ENCODE measurements at places on chromosomes 11 and 22.

DNA sequence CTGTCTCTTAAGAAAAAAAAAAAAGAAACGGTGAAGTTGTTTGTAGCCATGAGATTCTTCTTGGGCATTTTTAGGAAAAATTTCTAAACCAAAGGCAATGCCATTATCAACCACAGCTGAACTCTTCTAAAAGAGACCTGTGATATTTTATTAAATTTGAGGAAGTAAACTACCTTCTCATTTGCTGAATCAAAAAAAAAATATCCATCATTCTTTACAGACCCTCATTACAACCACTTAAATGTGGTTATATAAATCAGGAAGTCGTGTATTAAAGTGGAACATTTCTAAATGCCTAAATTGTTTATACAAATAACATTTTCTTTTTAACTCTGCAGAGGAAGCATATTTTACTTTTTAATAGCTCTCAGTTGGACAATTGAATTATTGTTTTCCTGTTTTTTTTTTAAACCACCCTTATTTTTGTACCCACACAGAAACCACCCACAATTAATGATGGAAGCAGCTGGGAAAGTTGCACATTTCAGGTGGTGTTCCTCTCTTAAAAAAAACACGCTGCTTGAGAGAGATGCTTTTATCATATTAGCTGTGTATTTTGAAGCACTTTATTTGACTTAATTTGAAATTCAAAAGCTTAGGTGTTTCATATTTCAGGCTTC lies 91.2 kb downstream of the ARHGAP42 start:
- DNase-seq: no peak

- DNase-seq: peak; percentile 32
Observed at GRCh38 chr11:105862736-105863367, 159.2 kb downstream of the MSANTD4 start.

DNA sequence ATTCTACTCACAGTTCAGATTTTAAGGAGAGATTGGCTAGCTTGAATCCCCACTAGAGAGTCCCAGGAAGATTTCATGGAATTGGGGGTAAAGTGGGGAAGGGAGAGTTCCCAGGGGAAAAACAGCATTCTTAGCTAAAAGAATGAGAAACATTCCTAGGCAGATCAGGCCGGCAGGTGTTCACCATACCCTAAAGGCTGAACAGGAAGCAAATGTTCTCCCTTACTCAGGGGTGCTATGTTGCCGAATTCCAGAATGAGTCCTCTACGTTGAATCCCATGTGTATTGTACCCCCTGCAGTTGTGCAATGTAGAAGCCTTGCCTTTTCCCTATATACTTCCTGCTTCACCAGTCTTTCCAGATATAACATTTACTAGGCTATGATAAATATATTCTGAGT lies 135.2 kb upstream of the NCAM1 start:
- no peak for DNase-seq

DNA sequence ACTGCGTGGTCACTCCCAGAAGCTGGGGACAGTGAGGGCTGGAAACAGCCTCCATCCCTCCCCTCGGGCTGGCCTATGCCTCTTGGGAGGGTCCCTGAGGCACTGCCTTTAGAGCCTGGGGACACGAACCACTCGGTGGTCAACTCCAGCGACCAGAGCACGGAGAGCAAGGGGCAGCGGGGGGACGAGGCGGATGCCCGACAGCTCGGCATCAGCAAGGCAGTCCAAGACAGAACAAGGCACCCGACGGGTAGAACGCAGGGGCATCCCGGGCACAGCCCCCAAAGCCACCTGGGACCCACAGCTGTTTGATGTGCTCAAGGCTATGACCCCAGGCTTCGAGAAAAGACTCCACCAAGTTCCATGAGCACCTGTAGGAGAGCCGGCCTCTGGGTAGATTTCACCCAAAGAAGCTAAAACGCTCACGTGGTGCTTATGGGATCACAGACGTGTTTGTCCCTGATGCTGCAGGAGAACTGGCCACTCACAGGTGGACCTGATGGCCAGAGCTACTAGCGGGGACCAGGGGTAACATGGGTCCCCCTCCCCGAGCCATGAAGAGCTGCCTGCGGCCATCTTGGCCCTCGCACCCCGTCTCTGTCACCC lies 510 bp upstream of the LSP1 start:
- no peak for DNase-seq

- DNase-seq: no peak
Observed at GRCh38 chr22:38164551-38164918, 17.1 kb downstream of the PLA2G6 start.

DNA sequence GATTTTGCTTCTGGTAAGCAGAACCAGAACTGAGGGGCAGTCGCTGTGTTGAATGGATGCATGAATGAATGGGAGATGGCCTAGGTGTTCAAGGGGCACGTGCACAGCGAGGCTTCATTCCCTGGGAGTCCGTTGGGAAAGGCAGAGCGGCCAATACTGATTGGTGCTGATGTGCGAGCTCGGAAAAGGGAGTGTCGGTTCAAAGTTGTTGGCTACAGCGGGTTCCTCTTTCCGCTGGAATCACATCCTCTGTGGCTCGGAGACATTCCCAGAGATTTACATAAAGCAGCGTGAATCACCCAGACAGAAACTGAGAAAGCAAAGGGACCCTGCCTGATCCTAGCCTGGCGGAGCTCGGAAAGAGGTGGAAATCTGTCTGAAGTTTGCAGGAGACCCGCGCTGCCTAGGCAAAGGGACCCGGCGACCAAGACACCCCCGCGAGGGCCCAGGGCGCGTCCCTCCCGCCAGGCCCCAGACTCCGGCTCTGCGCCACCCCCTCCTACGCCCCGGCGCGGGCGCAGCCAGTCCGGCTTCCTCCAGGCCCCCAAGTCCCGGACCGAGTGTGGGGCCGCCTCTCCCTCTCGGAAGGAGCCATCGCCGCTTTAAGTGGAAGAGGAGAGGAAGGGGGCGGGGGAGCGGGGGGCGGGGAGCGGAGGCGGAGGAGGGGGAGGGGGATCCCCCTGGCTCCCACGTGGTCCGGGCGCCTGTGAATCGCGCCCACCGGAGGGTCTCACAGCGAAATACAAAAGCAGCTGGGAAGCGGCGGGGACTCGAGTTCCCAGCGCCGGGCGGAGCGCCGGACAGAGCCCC lies at the start of gene FJX1:
Gene FJX1 (plus strand): TSS at position 774 of the 810 bp plus-strand sequence. CDS start 177 bp downstream, outside the sequence.
- DNase-seq: peak; percentile 69

DNA sequence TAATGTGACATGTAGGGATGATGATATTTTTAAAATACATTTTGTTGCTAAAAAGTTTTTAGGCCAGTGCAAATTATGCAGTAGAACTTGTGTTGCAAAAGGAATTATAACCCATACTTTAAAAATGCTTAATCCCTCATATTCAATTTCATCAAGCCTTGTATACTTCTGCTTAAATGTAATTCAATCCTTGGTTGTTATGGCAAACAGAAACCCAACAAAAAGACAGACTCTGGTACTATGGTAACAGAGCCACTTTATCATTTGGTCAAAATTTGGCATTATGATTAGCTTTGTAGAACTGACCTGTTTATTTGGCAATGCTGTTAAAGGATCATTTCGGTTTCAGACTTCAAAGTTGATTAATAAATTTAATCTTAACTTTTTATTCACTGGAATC lies 284.8 kb downstream of the TMEM135 start:
- DNase-seq: no peak

- no peak for DNase-seq
Observed at GRCh38 chr11:67278939-67279588, 10.0 kb upstream of the ANKRD13D start.

- no peak for DNase-seq
Observed at GRCh38 chr11:44709966-44710365, 16.8 kb upstream of the TSPAN18 start.

- DNase-seq: peak; percentile 37
Observed at GRCh38 chr11:68904248-68904847, 657 bp downstream of the IGHMBP2 start.

GRCh38 chr11:42273977-42274376 lies 814.5 kb upstream of the LRRC4C start:
- no peak for DNase-seq

DNA sequence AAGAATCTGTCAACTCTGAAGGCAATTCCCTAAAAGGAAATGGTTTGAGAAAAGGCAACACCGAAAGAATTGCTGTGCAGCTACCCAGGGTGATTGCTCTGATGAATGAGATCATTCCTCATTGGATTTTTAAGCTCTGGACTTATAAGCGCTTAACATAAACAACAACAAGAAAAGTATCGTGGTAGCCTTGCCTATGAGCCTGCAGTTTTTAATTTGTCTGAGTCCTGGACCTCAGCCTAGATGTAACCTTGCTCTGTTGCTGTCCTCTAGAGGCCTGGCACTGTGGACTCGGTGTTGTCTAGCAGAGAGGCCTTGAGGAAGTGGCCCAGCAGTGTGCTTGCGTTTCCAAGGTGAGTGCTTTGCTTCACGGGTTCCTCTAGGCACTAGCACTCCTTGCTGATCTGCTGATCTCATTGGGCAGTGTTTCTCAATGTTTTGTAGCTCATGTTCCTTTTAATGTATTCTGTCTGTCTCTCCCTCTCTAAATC lies 20.4 kb downstream of the CCDC81 start:
- no peak for DNase-seq

DNA sequence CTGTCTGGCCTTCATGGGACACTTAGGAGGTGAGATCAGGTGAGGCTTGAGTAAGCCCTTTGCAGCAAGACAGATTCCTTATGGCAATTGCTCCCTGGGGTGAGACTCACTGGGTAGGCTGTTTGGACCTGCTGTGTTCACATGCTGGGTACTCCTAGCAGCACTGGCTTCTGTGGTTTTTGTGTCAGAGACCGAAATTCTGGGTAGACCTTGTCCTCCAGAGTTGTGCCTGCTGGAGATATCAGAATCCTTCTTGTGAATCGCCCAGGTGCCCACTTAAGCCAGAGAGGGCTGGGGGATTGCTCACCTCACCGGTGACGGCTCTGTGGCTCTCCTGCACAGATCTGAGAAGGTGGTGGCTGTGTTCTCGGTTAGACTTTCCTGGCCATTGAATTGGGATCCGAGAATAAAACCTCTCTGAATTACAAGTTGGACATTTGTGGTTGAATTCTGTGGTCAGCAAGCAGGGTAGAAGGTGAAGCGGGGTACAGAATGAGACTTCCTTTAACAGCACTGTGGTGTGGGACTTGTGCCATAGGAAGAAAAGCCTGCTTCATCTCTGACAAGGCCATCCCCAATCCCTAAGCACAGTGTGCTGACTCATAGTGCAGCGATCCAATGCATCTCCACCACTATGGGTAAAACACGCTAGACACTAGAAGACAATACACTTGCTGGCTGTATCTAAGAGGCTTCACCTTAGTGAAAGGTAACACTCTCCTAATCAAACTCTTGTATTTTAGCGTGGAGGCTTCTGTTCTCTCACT lies 52.5 kb upstream of the TTC12 start:
- no peak for DNase-seq

GRCh38 chr11:38766796-38767195 lies 2168.8 kb upstream of the RAG2 start:
- no peak for DNase-seq

GRCh38 chr22:41857155-41857859 lies 24.4 kb downstream of the SREBF2 start:
- peak; percentile 84 for DNase-seq

GRCh38 chr11:126139111-126140091 lies 72.0 kb downstream of the RPUSD4 start:
- no peak for DNase-seq

DNA sequence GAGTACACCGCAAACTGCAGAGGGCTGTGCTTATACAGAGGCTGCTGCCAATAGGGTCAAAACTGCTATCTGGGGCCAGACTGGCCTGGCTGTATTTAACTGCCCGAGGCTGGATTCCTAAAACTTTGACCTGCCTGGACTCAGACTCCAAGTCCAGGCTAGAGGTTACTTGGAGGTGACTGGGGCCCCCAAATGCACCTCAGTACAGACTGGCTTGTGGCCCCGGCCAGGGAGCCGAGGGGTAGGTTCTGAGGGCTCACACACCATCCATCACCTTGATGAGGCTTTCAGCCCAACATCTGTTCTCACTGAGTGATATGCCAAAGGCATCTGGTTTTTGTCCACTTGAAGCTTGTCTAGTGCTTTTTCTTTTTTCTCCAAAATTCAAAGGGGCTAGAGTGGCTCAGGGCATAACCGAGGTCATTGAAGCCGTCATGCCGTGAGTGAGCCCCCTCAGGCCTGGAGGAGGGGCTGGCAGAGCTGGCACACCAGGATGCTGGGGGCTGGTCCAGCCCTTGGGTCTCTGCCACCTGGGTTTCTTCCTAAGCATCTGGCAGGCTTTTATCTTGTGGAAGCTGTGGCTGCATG lies 52.4 kb upstream of the TTLL12 start:
- no peak for DNase-seq

DNA sequence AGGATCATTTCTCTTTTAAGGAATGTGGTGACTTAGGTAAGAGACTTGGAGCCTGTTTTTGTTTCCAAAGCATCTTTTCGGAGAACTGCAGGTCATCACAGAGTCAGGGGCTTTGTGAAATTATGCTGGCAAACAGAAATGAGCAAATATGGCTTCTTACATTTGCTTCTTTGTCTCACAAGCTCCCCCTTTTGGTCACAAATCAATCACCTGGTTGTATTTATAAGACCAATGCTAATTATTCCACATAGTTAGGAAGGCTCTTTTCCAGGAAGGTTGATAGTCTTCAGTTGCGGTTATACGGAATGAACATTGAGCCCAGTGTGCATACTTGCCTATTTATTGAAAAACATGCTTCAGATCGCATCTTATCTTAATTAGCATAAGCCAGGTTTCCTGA lies 34.6 kb upstream of the CEP126 start:
- DNase-seq: peak; percentile 35

DNA sequence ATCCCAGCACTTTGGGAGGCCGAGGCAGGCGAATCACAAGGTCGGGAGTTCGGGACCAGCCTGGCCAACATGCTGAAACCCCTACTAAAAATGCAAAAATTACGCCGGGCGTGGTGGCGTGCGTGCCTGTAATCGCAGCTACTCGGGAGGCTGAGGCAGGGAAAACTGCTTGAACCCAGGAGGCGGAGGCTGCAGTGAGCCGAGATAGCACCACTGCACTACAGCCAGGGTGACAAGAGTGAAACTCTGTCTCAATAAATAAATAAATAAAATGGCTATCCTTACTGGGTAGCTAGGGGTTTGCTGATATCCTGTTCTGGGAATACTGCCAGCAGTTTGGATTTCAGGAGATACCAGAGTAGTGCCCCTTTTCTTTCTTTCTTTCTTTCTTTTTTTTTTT lies 2.4 kb upstream of the RBM14 start:
- DNase-seq: no peak

- DNase-seq: no peak
Observed at GRCh38 chr22:42978453-42979103, 36.4 kb downstream of the PACSIN2 start.

- DNase-seq: no peak
Observed at GRCh38 chr22:39179401-39179827, 26.9 kb upstream of the CBX7 start.

- no peak for DNase-seq
Observed at GRCh38 chr11:19055016-19055415, 5.5 kb downstream of the MRGPRX2 start.

- no peak for DNase-seq
Observed at GRCh38 chr11:10388101-10388500, 67.0 kb upstream of the AMPD3 start.

- no peak for DNase-seq
Observed at GRCh38 chr22:26690654-26691376, 33.4 kb downstream of the MIAT start.
